ENCODE measurements at places on chromosomes 13 and 19.
A peak's percentile ranks its signal among the peaks of the same experiment; 100 is the strongest.

DNA sequence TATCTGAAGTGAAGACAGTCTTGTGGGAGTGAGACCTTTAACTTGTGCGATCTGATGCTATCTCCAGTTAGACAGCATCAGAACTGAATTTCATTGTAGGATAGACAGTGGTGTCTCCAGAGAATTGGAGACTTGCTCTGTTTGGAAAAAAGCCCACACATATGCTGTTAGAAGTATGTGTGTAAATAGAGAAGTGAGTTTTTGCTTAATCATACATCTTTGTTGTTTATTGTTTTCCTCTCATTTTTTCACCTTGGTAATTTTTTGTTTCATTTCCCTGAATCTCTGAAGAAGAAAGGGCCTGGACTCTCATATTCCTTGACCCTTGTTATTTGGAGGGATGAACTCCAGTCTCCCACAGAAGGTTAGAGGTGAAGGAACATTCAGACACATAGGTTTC is 21.8 kb downstream of the FPR3 start:
- no peak for DNase-seq

DNA sequence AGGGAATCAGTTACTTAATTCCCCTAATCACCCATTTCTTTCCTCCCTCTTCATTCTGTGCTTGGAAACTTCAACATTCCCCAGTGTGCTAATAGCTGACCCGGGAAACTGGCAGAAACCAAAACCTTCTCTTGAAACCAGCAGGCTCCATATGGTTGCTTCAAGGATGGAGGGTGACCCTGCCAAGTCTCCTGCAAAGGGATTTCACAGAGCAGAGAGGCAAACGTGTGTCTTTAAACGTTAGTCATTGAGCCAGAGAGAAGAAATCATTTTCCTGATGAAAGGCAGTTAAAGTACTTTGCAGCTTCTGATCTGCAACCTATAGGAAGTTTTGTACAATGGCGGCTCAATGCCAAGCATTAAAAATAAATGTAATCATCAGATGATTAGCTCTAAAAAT is 220.9 kb downstream of the POU4F1 start:
- DNase-seq, result no peak

DNA sequence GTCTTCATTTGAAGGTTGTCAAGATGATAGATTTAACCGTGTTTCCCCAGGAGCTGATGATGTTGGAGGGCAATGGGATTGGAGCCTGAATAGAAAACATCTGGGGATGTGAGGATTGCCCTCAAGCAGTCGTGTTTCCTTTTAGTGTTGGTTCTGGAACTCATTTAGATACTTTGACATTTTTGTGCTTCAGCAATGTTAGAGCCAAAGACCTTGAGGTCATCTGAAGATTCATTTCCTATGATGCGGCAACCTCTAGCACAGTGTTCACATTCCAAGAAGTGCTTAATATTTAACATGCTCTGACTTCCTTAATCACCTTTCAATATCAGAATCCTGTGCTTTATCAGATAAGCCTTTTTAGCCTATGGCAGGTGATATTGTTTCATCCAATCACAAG is 82.7 kb downstream of the SLC10A2 start:
- no peak for DNase-seq

DNA sequence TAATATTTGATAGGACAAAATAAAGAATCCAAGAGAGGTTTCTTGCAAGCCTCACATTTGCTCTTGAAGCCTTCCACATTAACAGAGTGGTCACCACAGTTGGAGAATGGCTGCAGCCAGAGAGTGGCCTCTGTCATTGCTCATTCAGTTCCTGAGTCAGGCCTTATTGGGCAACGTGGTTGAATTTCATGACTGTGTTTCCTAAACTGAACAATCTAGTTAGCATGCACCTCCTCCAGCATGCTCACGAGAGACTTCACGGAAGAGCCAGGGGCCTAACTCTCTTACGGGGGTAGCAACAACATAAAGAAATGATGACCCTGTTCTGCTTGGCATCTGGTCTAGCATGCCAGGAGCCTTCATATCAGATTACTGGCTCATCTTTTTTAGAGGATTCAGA is 9.6 kb upstream of the UBL3 start:
- DNase-seq, result no peak

DNA sequence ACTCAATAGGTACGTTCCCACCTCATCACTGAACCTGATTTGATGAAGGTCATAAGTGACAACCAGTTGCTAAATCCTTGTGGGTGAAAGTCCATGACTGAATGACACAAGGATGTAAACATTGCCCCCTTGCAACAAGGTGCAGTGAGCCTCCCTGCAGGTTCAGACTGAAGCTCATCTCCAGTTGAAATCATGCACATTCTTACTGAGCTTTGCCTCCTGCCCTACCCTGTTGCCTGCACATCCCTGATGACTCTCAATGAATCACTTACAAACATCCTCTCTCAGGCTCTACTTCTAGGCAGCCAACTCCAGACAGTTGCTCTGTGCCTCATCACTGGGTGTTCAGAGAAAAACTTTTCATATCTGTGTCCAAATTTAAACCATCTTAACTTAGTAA is 42.5 kb upstream of the ARGLU1 start:
- no peak for DNase-seq

DNA sequence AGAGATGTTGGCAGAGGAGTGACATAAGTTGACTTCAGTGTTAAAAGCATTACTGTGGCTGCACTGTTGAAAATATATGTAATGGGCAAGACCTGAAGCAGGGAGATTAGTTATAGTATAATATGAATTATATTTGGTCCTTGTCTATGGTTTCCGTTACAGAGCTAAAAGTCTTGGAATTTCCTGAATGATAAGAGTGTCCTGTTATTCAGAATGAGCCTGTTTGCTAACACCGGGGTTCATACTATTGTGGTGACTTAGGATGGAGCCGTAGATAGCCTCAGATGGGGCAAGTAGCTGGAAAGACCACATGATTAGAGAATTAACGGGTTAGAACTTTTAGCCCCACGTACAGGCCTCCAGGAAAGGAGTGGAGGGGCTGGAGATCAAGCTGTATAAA is 5.7 kb downstream of the USPL1 start:
- no peak for DNase-seq

DNA sequence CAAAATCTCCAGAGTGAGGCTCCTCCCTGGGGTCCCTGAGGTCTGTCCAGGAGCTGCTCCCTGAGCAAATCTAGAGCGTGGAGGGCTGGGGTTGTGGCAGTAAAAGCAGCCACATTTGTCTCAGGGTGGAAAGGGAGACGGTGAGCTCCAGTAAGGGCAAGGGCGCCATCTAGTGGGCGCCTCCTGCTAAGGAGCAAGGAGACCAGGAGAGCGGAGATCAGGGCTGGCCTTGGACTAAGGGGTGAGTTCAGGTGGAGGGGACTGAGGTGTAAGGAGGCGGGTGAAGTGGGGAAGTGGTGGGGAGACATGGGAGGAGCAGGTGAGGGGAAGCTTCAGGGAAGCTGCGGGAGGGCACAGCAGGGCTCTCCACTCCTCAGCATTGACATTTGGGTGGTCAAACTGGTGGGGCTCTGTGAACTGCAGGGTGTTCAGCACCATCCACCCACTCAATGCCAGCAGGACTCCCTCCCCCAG is 5.3 kb upstream of the CEACAM21 start:
- peak; percentile 7 for DNase-seq

DNA sequence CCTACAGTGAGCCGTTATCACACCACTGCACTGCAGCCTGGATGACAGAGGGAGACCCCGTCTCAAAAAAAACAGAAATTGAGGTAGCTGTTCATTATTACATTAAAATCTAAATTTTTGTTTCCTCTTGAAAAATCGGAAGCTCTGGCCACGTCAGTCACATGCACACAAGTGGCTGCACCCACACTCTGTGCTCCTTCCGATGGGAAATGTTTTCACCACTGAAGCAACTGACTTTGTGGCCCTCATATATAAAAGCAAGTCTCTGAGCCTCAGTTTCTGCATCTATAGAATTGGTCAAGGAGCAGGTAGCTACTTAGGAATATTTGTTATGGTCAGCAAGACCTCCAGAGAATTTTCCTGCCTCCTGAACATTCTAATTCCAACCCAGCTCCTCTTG is 4.5 kb downstream of the LRRC25 start:
- no peak for DNase-seq

DNA sequence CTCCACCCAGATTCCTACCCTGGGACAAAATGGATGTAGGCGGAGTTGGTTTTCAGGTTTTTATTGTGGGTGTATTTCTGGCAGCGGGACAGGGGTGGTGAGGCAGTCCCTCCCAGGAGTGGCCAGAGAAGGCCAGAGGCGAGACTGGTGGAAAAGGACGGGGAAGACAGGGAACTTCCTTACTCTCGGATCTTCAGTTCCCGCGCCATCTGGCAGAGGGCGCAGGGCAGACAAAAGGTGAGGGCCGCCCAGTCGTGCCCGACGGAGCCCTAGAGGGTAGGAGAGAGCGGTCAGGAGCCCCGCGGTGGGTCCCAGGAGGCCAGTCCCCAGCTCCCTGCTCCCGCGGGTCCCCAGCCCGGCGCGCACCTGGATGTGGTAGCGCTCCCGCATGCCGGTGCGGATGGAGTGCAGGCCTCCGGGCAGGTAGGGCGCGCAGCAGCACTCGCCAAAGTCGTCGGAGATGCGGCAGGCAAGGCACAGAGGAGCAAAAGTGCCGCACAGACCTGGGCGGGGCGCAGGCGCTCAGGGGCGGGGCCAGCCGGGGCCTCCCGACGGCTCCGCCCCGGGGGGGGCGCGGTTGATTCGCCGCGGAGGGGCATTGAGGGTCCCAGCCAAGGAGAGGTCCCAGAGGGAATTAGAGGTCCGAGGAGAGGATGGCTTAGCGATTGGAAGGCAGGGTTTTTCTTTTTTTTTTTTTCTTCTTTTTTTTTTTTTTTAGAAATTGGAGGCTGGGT is 3.0 kb downstream of the CNFN start:
- DNase-seq, result peak; percentile 25

- no peak for DNase-seq
These were observed 113.2 kb downstream of the KCNRG start for GRCh38 chr13:50128428-50128931.

DNA sequence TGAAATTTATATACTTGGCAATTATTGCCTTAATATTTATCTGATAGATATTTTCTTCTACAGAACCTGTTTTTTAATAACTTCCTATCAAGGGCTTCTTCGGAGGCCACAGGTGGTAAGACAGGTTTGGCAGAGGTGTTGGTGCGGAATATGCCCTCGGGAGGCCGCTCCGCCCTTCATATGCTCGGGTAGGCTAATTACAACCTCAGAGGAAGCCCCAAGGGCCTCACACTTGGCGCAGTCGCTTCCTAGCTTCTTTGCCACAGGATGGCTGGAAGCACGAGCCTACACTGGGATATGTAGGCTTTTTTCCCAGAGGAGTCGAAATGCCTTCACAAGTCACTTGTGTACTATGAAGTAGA is 68.8 kb downstream of the LMO7 start:
- no peak for DNase-seq

All from GF-D8 (cell line).